SK-N-MC (cell line): ENCODE measurements at places on chromosomes 3 and 15.

DNA sequence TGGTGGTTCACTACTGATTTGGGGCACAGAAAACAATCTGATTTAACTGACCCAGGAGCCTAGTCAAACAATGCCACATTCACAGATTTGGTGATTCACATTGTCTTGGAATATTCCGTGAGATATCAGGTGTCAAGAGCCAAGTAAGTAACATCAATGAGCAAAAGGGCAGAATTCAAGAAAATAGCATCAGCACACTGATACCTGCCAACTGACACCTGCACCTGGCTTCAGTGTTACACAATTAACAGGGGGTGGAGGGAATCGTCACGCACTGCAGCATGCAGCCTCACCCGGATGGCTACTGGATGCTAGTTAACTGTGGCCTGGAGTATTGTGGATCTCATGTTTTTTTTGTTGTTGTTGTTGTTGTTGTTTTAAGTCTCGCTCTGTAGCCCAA, 17.6 kb downstream of the CCNL1 start:
- no peak for DNase-seq

GRCh38 chr15:37877851-37878741, 56.3 kb upstream of the TMCO5A start:
- no peak for DNase-seq

DNA sequence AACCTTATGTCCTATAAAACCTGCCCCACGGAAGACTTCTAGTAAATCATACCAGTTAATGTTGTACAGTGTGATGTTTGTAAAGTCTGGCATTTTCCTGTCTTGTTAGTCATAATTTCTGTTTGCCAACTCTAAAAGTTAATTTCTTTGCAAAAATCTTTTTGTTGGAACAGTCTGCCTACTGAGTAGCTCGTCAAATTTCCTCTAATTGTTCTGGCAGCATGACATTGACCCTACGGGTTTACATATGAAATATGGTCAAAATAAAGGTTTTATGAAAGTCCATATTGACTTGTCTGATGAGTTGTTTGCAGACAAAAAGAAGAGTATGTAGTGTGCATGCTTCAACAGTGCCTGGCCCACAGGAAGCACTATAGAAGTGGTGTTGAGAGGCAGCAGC, 79.8 kb upstream of the SOX2 start:
- DNase-seq: no peak

DNA sequence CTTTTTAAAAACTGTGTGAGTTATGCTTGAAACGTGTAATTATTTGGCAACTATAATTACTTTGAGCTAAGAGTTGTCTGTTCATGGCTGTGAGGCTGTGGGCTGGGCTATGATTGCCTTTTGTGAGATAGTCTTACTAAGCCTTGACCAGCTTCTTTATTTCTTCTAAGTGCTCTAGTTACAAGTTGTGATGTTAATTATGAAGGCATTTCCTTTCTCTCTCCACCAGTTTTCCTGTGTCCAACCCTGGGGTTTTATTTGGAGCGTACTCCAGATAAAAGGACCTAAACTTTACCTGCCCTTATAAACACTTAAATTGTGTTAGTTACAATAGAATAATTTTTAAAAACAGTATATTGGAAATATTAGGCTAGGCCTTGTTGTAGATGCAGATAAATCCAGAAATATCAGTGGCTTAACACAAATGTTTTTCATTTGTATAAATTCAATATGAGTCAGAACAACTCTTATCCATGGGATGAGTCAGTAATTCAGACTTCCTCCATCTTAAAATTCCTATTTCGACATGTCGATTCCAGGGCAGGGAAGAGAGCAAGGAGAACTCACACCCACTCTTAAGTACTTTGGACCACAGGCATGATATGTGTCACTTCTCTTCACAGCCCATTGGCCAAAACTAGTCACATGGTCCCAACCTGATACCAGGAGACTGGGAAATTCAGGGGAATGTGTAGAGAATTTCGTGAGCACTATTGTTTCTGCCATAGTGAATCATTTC, 17.0 kb downstream of the TMEM62 start:
- no peak for DNase-seq

- DNase-seq: no peak
Measured at GRCh38 chr3:110932567-110932966, 139.0 kb upstream of the NECTIN3 start.

DNA sequence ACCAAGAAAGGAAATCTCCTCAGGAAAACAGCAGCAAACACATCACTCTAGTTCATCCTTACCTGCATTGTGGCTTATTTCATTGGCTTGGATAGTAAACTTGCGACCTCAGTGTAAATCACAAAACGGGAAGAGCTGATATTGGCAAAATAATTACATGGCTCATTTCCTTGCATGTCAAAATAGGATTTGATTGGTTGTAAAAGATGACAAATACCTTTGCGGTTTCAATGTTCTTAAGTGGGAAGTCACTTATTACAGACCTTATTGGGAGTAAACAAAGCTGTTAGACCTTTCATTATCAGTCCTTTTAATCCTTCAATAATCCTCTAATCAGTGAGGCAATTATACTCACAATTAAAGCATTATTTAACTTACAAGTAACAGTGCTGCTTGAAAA, 590.6 kb downstream of the MAGI1 start:
- DNase-seq: no peak
